ENCODE measurements at places on chromosomes 12 and 14.

- DNase-seq, result no peak
Observed at GRCh38 chr12:69998922-69999321, 173.9 kb downstream of the MYRFL start.

DNA sequence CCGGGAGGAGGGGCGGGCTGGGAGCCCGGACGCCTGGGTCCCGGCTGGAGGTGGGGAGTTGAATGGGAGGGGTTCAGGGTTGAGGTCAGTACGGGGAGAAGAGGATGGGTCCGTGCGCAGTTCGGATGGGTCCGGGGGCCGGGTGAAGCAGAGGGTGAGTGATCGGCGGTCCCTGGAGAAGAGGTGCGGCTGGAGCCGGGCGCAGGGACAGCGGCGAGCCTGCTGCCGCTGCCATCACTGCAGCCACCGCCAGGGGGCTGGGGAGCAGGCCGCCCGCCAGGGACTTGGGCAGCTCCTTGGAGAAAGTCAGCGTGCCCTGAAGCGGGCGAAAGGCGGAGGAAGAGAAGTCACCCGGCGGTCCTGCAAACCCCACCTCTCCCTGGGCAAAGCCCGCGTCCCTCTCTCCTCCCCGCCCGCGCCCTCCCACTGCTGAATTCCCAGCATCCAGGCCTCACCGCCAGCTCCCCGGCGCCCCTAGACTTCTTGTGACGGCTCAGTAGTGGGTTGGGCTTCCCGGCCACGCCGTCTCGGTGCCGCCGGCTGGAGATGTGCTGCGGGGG lies 6.0 kb upstream of the GPR84 start:
- peak; percentile 61 for DNase-seq

DNA sequence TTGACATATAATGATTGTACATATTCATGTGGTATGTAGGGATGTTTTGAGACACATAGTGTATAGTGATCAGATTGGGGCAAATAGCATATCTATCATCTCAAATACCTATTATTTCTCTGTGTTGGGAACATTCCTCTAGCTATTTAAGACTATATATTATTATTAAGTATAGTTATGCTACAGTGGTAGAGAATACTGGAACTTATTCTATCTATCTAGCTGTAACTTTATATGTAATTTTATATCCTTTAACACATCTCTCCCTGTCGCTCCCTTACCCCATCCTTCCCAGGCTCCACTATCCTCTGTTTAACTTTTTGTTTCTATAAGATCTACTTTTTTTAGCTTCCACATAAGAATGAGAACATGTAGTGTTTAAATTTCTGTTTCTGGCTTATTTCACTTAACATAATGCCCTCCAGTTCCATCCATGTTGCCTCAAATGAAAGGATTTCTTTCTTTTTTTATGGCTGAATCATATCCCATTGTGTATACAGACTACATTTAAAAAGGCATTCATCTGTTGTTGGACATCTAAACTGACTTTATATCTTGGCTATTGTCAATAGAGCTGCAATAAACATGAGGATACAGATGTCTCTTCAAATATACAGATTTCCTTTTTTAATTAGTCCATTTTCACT lies 102.1 kb upstream of the GZMB start:
- no peak for DNase-seq

GRCh38 chr14:37230551-37231194 lies 32.9 kb downstream of the MIPOL1 start:
- peak; percentile 82 for DNase-seq

DNA sequence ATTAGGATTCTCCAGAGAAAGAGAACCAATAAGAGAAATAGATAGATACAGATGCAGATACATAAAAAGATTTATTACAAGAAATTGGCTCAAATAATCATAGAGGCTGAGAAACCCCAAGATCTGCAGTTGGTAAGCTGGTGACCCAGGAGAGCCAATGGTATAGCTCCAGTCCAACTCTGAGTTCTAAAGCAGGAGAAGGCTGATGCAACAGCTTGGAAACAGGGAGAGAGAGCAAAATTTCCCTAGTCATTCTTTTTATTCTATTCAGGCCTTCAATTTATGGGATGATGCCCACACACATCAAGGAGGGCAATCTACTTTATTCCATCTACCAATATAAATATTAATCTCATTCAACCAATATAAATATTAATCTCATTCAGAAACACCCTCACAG lies 218.2 kb downstream of the PRKD1 start:
- DNase-seq, result no peak

GRCh38 chr12:57929092-57929830 lies 12.1 kb upstream of the ATP23 start:
- no peak for DNase-seq

GRCh38 chr14:72217135-72217534 lies 284.9 kb downstream of the RGS6 start:
- DNase-seq, result no peak

- no peak for DNase-seq
Observed at GRCh38 chr14:36579573-36580140, 2.8 kb downstream of the NKX2-8 start.
